Suprapubic skin (tissue), 4 donors: ENCODE measurements at places on chromosomes 12 and 14.

DNA sequence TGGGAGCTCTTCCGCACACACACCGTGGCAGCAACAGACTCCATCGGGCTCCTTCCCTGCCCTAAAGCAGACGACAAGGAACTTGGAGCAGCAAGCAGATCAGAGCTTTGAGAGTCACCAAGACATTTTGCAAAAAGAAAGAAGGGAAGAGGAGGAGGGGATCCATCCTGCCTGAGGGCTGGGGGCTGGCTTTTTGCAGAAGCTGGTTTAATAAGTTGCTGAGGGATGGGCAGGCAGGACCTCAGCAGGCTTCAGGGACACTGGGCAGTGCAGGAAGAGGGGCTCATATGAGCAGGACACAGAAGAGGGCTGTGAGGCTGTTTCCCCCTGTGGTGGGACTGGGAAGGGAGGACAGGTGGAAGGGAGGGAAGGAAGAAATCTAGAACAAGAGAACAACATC lies 133.4 kb upstream of the GSC start:
- no peaks in the 10 kb centered on the region for H3K36me3 ChIP-seq
- no peak overlapping the region for H3K4me3 ChIP-seq
- peaks cover 6% of the 10 kb centered on the region for H3K27me3 ChIP-seq
- DNase-seq = no peak

GRCh38 chr12:80777587-80777986 lies 60.9 kb downstream of the MYF5 start:
- H3K4me3 ChIP-seq = no peak overlapping the region
- DNase-seq = no peak
- peaks cover 14% of the 10 kb centered on the region for H3K4me1 ChIP-seq
- peak overlapping the region; percentile 21 for H3K27ac ChIP-seq
- H3K27me3 ChIP-seq = no peaks in the 10 kb centered on the region

DNA sequence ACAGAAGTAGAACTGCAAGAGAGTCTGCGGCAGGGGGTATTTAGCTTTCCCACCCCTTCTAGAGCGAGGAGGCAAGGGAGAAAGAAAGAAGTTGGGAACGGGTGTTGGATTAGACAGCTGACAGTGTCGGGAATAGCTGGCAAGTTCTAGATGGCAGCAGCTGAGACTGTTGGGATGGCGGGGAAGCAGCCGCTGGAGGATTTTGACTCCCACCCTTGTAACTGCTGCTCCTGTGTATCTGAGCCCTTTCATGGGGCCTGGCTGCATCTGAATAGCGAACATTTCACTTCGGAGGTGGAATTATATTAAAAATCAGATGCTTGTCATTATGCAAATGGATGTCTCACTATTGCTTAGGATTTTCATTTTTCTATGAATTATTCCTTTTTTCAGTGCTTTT lies 104.6 kb downstream of the AACS start:
- H3K36me3 ChIP-seq = no peaks in the 10 kb centered on the region
- no peak overlapping the region for H3K27ac ChIP-seq
- DNase-seq = no peak
- H3K27me3 ChIP-seq = no peaks in the 10 kb centered on the region
- no peaks in the 10 kb centered on the region for H3K4me1 ChIP-seq

DNA sequence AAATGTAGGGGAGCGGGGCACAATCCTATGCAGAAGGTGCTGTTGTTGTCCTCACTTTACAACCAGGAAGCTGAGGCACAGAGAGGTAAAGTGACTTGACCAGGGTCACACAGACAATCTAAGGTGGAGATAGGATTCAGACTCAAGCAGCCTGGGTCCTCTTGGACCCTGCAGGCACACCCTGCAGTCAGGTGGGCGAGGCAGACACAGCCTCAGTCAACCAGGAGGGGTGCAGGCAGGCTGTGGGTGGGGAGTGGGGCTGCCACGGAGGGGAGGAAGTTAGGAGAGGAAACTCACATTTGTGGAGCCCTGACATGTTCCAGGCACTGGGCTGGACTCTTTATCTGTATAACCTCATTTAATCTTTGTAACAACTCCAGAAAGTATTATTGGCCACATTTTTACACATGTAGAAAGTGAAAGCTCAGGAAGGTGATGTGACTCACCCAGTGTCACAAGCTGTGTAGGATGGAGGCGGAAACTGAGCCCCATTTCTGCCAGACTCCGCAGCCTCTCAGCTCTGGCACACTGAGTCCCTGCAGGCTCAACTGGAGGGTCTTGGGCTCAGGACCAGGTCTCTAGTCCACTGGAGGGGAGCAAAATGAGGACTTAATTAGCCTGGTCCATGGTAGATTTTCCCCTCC lies 24.9 kb upstream of the CHGA start:
- H3K4me1 ChIP-seq = no peaks in the 10 kb centered on the region
- no peak overlapping the region for H3K4me3 ChIP-seq
- H3K36me3 ChIP-seq = no peaks in the 10 kb centered on the region
- DNase-seq = no peak
- H3K27ac ChIP-seq = no peak overlapping the region

DNA sequence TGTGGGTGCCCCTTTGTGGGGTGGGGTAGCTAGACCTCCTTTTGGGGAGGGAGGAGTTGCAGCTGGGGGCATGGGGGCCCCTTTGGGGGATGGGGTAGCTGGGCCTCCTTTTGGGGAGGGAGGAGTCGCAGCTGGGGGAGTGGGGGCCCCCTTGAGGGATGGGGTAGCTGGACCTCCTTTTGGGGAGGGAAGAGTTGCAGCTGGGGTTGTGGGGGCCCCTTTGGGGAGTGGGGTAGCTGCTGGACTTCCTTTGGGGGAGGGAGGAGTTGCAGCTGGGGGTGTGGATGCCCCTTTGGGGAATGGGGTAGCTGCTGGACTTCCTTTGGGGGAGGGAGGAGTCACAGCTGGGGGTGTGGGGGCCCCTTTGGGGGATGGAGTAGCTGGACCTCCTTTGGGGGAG lies 7.0 kb downstream of the NACA start:
- H3K36me3 ChIP-seq = peaks cover 46% of the 10 kb centered on the region
- no peak for DNase-seq
- H3K4me1 ChIP-seq = peaks cover 75% of the 10 kb centered on the region
- H3K4me3 ChIP-seq = no peak overlapping the region
- H3K27me3 ChIP-seq = no peaks in the 10 kb centered on the region

DNA sequence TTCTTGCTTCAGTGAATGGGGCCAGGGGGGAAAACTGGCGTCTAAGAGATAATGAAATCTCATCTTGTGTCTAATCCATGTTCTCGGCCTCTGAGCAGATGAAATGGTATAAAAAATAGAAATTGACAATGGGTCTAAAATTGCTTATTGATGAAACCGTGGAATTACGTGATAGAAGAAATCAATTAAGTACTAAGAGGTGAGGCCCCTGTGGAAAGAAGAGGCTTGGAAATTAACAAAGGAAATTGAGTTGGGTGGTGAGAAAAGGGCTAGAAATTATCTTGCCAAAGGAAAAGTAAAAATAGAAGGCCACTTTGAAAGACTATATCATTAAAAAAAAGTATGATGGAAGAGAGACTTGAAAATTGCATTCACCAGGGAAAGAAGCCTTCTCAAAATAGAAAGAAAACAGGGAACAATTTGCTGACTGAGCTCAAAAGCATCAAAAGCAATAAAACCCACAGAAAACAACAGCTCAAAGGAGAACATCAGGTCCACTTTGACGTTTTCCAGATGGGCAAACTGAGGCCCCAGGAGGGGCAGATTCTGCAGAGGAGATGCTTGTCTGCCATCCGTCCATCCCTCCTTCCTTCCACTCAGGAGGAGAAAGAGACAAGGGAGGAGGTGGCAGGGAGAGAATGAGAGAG lies 226.1 kb upstream of the RTL1 start:
- peaks cover 40% of the 10 kb centered on the region for H3K27me3 ChIP-seq
- no peaks in the 10 kb centered on the region for H3K4me1 ChIP-seq
- DNase-seq = no peak

DNA sequence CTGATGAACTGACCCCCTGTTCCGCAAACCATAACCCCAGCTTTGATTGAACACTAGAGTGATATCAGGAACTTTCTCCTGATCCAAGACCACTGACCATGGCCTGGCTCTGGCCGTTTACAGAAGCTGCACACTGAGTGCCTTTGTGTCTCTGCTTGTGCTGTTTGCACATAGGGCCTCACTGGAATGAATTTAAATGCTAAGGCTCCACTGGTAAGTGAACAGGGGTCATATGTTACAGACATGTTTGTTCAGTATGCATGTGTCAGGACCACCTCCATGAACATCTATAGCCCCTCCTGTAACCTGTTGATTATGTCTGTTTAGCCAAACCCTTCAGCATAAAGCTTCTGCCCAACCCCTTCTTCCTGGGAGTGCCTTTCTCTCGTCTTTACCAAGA lies 1239.8 kb downstream of the TMEM121 start:
- no peak overlapping the region for H3K27ac ChIP-seq
- no peak for DNase-seq
- H3K36me3 ChIP-seq = no peaks in the 10 kb centered on the region
- no peak overlapping the region for H3K4me3 ChIP-seq
- no peaks in the 10 kb centered on the region for H3K27me3 ChIP-seq
- H3K4me1 ChIP-seq = no peaks in the 10 kb centered on the region

GRCh38 chr14:83828406-83828805 lies 1701.5 kb upstream of the FLRT2 start:
- no peaks in the 10 kb centered on the region for H3K36me3 ChIP-seq
- no peaks in the 10 kb centered on the region for H3K27me3 ChIP-seq
- H3K4me1 ChIP-seq = peaks cover 6% of the 10 kb centered on the region
- no peak for DNase-seq
- H3K4me3 ChIP-seq = no peak overlapping the region
- no peak overlapping the region for H3K27ac ChIP-seq

- no peaks in the 10 kb centered on the region for H3K27me3 ChIP-seq
- no peak overlapping the region for H3K27ac ChIP-seq
- H3K4me1 ChIP-seq = peaks cover 3% of the 10 kb centered on the region
- H3K36me3 ChIP-seq = no peaks in the 10 kb centered on the region
- DNase-seq = no peak
Measured at GRCh38 chr12:1972856-1973317, 31.4 kb downstream of the DCP1B start.

GRCh38 chr12:470133-470532 lies 10.4 kb downstream of the B4GALNT3 start:
- no peaks in the 10 kb centered on the region for H3K27me3 ChIP-seq
- DNase-seq = no peak
- no peak overlapping the region for H3K4me3 ChIP-seq
- H3K4me1 ChIP-seq = no peaks in the 10 kb centered on the region
- no peaks in the 10 kb centered on the region for H3K36me3 ChIP-seq
